NCI-H1694 treated with DMSO at 0.1 percent for 48 hours (cell line): ENCODE measurements at places on chromosomes 6 and 20.

- DNase-seq: no peak
Observed at GRCh38 chr6:135215160-135215559, 34.1 kb downstream of the MYB start.

- DNase-seq: no peak
Observed at GRCh38 chr6:146090474-146090873, 61.6 kb downstream of the GRM1 start.

GRCh38 chr6:11650025-11650696, 112.6 kb downstream of the TMEM170B start:
- no peak for DNase-seq

DNA sequence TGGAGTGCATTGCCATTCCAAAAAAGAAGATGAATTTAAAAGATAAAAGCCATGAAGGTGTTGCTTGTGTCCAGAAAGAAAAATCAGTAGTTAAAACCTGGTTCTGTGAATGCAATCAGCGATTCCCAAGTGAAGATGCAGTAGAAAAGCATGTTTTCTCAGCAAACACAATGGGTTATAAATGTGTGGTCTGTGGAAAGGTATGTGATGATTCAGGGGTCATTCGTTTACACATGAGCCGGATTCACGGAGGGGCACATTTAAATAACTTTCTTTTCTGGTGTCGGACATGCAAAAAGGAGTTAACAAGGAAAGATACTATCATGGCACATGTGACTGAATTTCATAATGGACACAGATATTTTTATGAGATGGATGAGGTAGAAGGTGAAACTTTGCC, 24.7 kb upstream of the BAG2 start:
- DNase-seq: no peak

- DNase-seq: no peak
Observed at GRCh38 chr20:2295886-2296515, at the start of gene TGM3. Gene TGM3 (plus strand): TSS chr20:2296001. CDS start chr20:2296064, 63 bp downstream.

GRCh38 chr20:51300104-51300503, 242.4 kb downstream of the NFATC2 start:
- DNase-seq: no peak

DNA sequence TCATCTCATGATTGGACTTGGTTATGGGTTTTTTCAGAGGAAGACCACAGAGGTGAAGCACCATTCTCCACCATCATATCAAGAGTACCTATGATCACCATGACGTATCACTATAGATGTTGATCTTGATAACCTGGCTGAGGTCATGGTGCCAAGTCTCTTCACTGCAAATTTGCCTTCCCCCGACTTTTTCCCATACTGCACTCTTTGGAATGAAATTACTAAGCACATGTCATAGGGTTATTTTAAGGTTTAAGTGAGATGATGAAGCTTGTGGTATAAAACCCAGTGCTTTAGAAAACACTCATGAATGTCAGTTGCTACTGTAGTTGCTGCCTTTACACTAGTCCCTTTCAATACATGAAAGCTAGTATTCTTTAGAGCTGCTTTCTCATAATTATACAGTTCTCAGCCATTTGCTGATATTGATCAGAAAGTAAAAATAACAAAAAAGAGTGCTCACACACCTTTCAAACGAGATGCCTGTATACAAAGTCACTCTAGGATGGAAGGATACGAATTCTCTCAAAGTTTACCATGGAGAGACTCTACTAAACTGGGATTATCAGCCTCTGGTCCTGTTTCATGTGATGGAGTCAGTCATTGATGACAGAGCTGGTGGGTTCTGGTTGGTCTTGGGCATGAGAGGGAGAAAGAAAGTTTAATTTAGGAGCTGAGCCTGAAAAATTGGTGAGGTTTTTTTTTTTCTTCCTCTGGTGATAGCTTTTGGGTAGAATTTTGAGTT, 228.1 kb downstream of the PRL start:
- no peak for DNase-seq

DNA sequence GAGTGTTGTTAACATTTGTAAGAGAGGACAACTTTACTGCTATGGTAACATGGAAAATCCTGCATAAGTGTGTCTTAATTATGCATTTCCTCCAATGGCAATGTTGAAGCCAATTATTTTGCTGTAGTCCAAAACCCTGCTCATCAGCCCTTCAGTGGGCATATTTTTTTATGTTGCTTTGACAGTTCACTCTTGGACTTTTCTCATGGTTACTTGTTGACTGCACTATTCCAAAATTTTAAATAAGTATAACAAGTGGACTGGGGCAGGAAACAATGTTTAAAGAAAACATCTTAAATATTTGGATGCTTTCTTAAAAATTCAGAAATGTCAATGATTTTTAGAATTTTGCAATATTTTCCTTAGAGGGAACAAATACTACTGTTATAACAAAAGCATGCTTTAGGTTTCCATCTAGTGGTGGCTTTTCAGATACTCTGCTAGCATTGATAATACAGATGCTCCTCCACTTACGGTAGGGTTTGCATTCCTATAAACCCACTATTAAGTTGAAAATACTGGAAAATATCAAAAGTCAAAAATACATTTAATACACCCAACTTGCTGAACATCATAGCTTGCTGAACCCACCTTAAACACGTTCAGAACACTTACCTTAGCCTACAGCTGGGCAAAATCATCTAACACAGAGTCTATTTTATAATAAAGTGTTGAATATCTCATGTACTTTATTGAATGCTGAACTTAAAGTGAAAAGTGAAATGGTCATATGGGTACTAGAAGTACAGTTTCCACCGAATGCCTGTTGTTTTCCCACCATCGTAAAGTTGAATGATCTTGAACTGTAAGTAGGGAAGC, 86.4 kb downstream of the ADGRG6 start:
- peak; percentile 39 for DNase-seq

DNA sequence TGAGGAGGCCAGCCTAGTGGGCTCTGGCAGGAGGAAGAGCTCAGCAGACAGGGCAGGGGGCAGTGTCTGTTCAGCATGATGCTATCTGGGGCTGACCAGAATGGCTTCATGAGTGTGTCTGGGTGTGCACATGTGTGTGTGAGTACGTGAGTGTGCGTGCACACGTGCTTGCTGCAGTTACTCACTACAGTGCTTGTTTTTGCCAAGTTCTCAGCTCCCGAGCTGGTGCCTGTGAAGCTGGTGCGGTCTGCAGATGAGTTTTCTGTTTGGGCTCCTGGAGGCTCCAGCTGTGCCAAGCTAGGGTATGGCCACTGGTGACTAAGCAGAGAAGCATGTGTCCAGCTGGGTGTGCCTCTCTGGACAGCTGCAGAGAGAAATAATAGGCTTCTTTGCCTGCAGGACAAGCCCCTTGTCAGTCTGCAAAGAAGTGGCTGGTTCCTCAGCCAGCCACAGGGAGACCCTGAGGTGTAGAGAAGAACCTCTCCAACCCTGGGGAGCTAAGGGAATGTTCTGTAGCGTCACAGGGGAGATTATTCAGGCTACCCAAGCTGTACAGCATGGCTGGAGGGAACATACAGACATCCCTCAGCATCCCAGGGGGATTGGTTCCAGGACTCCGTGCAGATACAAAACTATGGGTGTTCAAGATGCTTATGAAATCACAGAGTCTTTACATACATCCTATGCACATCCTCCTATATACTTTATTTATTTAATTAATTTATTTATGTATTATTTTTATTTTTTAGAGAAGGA, 40.2 kb upstream of the FAM50B start:
- DNase-seq: no peak

DNA sequence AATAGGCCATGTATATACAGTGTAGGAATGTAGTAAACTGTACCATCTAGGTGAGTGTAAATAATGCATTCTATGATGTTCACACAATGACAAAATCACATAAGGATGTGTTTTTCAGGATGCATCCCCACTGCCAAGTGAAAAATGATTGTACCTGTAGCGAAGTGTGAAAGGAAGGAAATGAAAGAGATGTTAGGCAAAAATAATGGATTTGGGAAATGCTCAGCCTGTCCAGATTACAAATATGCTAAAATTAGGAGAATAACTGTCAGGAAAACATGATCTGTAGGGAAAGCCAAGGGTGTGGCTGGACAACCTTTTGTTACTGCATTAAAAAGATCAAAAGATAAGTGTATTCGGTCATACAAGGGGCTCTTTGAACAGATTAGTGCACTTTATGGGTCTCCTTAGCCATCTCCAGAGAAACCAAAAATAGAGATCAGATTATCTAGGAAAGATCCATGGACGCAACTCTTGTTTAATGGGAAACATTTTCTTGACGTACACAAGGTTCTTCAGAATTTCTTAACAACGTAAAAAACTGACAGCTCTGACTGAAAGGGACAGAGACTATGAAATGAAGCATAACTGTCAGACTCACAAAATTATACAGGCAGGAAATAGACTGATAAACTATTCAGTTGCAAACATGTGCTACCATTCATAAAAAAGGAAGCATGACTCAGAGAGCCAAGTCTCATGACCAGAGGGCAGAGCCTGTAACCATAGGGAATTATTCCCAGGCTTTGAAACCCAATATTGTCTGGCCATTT, 253.6 kb upstream of the RAB32 start:
- no peak for DNase-seq

- no peak for DNase-seq
Observed at GRCh38 chr6:63928613-63929012, 293.0 kb downstream of the PHF3 start.

GRCh38 chr20:9021216-9021615, 47.7 kb upstream of the PLCB4 start:
- no peak for DNase-seq

- DNase-seq: no peak
Observed at GRCh38 chr6:165967810-165968407, 199.7 kb downstream of the TBXT start.

DNA sequence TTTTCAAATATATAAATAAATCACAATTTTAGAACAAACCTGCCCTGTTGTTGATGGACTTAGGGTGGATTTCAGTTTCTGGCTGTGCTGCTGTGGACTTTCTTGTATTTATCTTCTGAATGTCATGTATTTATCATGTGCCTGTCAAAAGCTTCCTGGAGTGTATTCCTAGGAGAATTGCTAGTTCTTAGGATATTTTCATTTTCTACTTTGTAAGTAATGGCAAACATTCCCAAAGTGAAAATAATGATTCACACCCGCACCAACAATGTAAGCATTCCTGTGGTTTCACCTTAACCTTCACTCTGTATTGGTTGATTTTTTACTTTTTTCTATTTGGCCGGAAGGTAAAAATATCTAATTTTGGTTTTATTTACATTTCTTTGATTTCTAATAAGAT, 387.8 kb downstream of the SMOC2 start:
- DNase-seq: no peak

- DNase-seq: no peak
Observed at GRCh38 chr6:14542670-14543366, 425.2 kb downstream of the CD83 start.

DNA sequence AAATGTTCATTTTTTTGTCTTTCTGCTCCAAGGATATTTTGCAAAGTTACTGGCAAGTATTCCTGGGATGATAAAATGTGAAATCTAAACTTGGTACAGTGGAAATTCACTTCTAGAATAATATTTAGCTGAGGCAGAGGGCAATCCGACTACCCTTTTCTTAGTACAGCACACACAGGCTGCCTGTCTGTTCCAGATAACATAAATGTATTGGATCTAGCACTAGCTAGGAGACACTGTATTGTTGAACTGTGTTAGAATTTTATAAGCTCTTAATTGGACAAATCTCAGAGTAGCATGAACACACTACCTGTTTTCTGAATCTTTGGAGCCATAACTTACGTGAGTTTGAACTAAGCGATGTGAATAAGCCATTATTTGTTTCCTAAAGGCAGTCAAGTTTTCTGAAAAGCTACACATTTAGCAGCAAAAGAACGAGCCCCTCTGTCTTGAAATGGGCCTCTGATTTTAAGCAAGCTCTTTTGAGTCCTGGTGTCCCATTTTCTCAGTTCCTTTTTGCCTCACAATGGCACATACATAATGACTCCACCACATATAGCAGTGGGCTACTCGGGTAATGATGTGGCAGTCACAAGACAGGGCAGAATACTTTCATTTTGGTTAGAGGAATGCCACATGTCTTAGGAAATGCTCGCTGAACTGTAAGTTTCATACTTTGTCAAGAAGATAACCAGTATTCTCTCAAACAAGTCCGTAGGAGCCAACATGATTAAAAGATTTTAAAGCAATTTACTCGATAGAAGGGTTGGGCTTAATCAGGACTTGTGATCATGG, 116.5 kb upstream of the ESR1 start:
- no peak for DNase-seq

DNA sequence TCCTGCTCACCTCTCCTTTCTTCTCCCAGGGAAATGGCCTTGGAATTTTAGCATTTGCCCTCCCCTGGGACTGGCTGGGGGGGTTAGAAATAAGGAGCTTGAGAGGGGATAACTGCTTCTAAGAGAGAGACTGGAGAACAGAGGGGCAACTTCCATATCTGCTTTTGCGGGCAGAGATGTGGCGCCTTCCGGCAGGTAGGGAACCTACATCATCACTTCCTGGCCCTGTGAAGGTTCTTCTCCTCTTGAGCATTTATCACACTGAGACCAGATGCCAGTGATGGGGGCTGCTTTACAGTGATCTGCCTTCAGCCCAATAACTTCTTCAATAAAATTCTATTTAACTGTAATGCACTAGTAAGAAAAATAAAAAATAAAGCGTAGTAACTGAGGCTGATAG, 48.1 kb downstream of the TBC1D7 start:
- no peak for DNase-seq

DNA sequence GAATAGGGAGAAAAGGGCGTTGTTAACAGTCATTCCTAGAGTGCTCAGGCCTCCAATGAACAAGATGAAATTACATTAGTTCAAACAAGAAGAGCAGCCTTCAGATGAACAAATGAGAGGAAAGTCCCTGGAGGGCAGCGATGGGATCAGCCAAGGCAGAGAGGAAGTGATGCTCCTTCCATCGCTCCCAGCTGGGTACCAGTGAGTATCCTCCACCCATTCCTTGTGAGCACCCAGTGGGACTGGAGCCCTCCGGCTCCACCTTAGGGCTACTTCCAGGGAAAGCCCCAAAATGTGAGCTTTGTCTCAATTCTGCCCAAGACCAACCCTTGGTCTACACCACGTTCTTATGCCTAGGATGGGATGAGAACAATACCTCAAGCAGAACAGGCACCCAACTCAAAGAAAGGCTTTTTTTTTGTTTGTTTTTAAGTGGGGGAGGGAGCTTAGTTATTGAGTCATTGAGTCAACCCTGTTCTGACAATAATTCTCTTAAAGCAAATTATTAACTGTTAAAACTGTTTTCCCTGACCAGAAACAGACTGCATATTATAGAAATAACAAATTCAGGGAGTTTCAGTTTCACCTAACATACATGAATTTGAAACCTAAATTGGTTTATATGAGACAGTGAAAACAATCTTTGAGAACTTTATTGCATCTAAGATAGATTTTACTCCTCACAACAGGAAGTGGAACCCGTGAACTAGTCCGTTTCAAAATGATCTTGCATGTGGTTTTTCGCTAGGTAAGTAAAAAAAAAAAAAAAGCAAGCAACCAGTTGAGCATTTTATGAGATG, 106.9 kb downstream of the IPCEF1 start:
- no peak for DNase-seq
